ENCODE measurements at places on chromosomes 6 and 20. TPM values are rescaled to one million over a fixed set of nuclear protein-coding genes. Genes with fewer than 3 reads are reported as not detected.

GLYATL3 gene
- not detected for total RNA-seq

CNKSR3 gene
- total RNA-seq = 4.7 TPM

WFDC2 gene
- total RNA-seq = not detected

ATP9A gene
- 20.6 TPM for total RNA-seq

CD109 gene
- total RNA-seq = 1.6 TPM

GJE1 gene
- total RNA-seq = not detected

- no peak for DNase-seq
Measured at GRCh38 chr20:48482790-48483189, 345.0 kb downstream of the PREX1 start.

- peak; percentile 48 for DNase-seq
Measured at GRCh38 chr6:42451333-42452170, at the start of gene TRERF1. TSS of gene TRERF1 (minus strand) at chr6:42451926. CDS start at chr6:42269590, 182,336 bp downstream.

- DNase-seq = no peak
Measured at GRCh38 chr20:41275301-41275731, 42.2 kb downstream of the ZHX3 start.

GRCh38 chr6:130730600-130730999 is 96.6 kb upstream of the SMLR1 start:
- DNase-seq = no peak

- no peak for DNase-seq
Measured at GRCh38 chr6:38213251-38213658, 393.7 kb downstream of the ZFAND3 start.

DNA sequence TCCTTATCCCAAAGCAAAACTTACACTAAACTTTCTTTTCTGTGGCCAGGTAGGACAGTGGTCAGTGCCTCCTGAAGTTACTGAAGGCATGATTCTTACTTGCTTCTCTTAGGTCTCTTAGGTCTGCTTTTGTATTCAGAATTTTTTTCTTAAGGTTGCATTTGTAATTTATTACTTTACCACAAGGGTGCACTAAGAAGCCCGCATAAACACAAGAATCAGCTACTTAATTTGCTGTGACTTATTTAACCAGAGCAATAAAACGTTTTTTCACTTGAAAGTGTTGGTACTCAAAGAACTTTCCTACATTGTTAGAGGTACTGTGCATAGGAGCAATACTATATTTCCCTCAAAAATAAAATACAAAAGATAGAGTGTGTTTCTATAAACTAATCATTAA is 75.4 kb upstream of the LAMA2 start:
- no peak for DNase-seq

DNA sequence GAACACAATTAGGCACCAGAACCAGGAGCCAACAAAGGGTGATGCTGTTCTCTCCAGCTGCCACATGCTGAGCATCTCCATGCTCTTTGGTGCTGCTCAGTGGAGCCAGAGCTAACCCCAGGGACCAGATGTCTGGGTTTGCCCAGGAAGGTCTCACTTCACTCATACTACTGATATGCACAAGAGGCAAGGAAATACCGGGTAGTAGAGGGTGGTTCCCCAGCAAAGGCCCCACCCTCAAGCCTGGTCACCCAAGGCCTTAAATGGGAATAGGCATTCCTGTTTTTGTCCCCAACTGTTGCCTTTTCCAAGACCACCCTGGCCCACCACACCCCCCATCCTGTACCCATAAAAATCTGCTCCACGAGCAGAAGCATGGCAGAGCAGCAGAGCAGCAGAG is 204.5 kb upstream of the TAB2 start:
- no peak for DNase-seq

DNA sequence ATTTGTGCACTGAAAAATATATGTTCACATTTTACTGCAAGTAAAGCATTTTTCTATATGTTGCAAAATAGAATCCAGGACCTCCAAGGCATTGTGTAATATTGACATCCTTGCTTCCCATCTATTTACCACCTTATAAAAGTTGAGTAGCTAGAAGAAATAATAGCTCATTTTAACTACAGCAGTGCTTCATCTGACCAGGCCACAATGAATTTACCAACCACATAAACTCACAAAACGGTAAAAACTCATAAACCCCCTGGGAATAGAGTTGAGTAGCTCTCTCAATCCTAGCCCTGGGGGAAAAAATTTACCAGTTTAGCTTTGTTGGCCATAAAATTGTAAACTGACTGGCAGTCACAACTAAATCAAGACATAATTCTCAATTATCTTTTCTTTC is 3.9 kb downstream of the ATXN1 start:
- DNase-seq = no peak

- no peak for DNase-seq
Measured at GRCh38 chr6:4017058-4017739, 61.7 kb downstream of the FAM217A start.

GRCh38 chr6:26205161-26205624 is 118.0 kb downstream of the HFE start:
- peak; percentile 57 for DNase-seq
